ENCODE measurements at places on chromosomes 3 and 15.
A peak's percentile ranks its signal among the peaks of the same experiment; 100 is the strongest.

DNA sequence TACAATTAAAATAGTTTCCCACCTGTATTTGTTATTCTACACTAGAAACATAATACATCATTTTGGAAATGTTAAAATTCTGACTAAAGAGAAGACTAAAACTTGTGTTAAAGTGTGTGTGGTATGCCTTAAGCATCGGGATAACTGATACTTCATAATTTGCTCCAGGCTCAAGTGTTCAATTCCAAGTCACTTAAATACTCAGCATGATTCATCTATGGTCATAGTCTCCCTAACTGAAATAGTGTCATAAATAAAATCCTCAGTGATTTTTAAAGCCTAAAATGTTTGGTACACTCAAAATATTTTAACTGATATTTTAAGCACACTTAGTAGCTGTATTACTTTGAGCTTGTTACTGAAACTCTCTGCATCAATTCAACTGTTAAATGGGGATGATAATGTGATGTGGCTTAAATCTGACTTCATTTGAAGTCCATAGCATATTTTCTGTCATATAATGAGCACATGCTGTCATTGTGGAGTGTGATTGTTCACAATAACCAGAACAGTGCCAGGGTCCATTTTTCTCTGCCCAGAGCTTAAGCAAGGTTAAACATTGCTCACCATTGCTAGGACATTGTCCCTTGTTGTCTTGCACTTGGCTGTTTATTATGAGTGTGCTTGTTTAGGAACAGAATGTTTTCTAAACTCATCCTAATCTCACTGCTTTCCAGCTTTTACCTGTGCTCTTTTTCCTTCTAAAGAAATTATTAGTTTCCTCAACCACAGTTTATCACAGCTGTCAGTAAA lies 122.2 kb downstream of the KLHL25 start:
- DNase-seq, result no peak

DNA sequence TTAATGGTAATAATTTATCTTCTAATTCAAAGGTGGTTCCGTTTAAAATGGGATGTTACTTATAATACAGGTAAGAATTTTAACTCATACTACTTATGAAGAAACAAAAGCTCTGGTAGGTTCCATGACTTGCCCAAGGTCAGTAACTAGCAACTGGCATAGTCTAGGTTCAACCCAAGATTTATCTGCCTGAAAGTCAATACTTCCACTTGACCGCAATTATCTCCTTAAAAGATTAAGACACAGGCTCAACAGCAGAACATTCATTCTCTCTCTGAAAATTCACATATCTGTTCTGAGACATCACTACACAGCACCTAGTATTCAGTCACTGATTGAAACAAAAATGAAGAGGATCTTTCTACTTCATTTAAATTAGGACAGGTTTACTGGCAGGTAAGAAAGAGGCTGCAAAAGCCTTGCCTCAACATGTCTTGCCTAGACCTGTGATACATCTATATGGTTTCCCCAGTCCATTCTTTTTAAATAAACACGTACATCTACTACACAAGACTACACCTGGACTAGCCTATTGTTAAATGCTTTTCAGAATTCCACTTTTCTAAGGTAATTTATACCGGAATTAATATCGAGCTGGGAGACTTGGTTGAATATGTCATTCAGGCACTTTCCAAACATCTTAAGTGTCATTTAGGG lies 1.2 kb downstream of the CSNK1G1 start:
- DNase-seq, result no peak

DNA sequence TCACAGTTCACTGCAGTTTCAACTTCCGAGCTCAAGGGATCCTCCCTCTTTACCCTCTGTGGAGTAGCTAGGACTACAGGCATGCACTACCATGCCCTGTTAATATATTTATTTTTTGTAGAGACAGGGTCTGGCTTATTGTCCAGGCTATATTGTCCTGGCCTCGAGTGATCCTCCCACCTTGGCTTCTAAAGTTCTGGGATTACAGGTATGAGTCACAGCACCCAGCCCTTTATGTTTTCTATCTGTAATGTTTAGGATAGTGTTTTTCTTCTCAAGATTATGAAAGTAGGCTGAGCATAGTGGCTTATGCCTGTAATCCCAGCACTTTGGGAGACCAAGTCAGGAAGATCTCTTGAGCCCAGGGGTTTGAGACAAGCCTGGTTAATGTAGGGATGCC lies 11.9 kb upstream of the SCG3 start:
- DNase-seq, result no peak

DNA sequence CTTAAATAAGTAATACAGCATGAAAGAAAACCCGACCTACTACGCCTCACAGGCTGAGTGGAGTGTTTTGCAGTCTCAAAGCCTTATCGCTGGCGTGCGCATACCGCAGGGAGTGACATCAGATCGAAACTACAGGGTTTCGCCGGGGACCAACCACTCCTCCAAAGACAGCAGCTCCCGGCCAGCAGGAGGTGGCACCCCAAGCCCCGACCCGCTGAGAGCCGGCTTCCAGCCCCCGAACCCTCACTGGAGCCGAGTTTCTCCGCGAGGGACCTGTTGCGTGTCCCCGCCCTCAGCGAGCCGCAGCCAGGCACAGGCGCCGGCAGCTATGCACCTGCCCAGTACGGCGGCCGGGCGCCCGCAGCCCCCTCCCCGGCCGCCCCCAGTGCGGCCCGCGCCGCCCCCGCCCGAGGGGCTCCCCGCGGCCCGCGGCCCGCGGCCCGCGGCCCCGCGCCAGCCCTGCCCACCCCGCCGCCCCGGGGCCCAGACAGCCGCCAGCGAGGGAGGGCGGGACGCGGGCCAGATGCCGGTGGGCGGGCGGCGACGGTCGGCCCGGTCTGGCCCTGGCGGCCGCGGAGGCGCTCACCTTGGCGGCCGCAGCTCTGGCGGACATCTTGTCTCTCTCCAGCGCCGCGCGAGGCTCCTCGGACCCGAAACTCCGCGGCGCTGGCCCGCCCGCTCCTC lies 710 bp downstream of the TJP1 start:
- peak; percentile 8 for DNase-seq

DNA sequence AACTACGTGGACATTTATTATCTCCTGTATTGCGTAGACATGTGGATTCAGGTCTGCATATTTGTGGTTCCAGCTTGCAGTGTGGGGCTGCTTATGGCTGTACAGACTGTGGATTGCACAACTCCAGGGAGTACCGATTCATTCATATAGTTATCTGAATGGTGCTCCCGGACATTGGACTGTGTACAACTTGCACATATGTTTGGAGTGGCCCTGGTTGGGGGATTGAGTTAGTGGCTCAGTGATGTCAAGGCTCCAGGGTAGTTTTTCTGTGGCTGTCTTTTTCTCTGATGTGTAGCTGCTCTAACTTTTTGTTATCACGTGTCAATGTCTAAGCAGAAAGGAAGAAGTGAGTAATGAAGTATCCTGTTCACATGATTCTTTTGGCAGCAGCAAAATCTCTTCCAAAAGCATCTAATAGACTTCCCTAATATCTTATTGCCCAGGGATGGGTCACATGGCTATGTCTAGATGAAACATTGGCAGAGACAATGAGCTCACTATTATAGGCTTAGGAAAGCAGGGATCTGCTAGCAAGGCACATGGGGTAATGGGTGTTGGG lies 15.8 kb downstream of the ST3GAL6 start:
- no peak for DNase-seq

GRCh38 chr3:171251835-171252234 lies 208.4 kb downstream of the TNIK start:
- no peak for DNase-seq

- DNase-seq, result no peak
Measured at GRCh38 chr15:59035201-59035600, 47.7 kb downstream of the RNF111 start.

GRCh38 chr15:92315595-92316211 lies 78.0 kb upstream of the ST8SIA2 start:
- no peak for DNase-seq

DNA sequence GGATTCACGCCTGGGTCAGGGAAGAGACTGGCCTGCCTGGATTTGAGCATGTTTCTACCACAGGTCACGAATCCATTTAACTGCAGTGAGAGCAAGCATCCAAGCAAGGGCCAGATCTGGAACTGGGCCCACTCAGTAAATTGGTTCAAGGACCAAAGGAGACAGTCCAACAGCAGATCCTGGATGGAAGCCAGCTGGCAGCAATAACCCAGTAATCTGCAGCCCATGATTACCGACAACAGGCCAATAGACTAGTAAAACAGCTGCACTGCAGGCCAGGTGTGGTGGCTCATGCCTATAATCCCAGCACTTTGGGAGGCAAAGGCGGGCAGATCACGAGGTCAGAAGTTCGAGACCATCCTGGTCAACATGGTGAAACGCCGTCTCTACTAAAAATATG lies 11.8 kb downstream of the SAMD7 start:
- DNase-seq, result no peak

GRCh38 chr15:66682865-66683264 lies 19.2 kb upstream of the SMAD6 start:
- no peak for DNase-seq

DNA sequence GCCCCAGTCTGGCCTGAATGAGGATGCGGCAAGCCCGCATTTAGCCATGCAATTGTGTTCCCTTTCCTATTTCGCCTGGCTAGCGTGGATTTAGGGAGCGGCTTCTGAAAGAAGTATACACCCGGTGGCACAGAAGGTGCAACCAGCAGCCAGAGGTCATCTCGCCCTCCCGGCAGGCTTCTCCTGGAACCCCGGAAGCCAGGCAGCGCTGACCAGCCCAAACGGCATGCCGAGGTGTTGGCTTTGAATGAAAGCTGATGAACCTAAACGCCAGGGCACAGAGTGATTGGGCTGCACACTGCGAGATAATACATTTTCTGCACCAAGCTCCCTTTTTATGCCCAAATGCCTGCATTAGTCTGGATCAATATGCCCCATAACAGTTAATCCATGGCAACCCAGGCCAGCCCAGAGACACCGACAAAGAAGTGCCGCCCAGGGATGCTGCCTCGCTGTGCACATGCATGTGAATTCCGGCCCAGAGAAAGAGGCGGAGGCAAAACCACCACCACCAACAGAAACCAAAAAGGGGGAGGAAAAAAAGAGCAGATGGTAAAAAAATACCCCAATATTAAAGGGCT lies 1.4 kb downstream of the SRGAP3 start:
- DNase-seq, result no peak

- no peak for DNase-seq
Measured at GRCh38 chr15:36323615-36324014, 255.8 kb upstream of the CDIN1 start.

DNA sequence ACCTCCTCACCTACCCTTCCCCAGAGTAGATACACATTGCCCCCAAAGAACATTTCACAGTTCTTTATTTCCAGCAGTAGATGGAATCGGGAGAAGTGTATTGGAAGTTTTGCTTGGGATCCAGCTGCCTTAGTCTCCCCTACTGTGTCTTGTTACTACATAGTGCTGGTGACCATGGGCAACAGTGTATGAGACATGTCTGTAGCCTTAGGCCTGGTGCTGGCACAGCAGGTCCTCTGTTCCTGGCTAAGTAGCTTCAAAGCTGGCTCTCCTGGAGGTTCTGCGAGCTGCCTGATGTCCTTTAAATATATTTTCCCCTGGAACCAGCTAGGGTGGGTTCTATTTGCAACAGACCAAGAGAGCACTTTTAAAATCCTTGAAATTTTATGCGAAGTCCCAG lies 174.7 kb downstream of the THSD4 start:
- DNase-seq, result no peak

- DNase-seq, result no peak
Measured at GRCh38 chr15:30670056-30670455, 44.1 kb downstream of the ARHGAP11B start.

DNA sequence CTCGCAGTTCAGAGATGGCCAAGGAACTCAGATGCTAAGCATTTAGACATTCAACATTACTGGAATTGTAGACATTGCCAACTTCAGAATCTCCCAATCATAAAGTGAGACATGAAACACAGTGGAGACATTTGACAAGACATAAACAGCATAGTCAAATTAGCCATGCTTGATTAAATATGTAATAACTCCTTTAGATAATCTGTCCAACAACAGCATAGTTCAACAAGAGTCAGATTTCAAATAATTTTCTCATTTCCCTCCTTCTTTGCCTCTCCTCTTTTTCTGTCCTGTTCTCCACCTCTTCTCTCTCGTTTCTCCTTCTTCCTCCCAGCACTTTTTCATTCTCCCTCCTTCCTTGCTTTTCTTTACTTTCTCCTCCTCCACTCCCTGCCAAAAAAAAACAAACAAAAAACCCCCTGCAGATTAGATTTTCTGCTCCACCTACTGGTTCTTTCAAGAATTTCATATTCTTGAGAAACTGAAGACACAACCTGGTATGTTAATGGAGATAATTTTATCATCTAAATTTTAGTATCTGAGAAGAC lies 20.2 kb downstream of the CPOX start:
- DNase-seq, result no peak

GRCh38 chr3:123608263-123608937 lies 23.5 kb upstream of the HACD2 start:
- DNase-seq, result no peak

GRCh38 chr3:132261506-132261905 lies 55.7 kb upstream of the ACP3 start:
- DNase-seq, result no peak

- DNase-seq, result no peak
Measured at GRCh38 chr15:52068004-52068615, 44.5 kb downstream of the BCL2L10 start.

DNA sequence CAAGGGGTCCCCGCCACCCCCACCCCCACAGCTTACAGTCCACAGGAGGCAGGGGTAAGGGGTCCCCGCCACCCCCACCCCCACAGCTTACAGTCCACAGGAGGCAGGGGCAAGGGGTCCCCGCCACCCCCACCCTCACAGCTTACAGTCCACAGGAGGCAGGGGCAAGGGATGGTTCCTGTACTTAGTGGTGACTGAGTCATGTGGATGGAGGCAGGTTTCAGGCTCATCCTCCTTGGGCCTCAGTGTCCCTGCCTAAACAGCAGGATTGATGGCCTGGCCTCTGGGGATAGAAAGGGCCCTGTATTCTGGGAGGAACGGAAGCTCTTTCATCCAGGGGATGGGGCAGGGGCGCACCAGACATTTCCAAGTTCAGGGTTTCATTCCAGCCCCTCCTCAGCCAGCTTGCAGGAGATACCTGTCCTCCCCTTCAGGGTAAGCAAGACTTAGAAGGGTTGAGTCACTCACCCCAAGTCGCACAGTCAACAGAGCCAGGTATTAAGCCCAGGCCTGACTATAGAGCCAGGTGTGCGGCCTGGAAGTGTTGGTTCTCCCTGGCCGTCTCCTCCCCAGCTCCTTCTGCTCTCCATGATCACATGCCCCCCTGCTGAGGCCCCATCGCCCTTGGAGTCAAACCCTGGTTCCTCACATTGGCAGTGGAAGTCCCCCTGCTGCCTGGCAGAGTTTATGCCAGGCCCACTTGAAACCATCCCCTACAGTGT lies 12.5 kb downstream of the CSK start:
- no peak for DNase-seq

DNA sequence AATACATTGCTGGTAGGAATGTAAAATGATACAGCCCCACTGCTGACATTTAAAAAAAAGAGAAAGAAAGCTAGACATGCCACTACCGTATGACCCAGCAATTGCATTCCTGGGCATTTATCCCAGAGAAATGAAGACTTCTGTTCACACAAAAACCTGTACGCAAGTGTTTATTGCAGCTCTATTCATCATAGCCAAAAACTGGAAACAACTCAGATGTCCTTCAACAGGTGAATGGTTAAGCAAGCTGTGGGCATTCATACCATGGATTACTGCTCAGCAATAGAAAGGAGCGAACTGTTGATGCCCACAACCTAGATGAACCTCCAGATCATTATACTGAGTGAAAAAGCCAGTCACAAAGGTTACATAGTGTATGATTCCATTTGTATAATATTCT lies 132.5 kb downstream of the MAP2K5 start:
- DNase-seq, result no peak

Measured in stimulated activated CD8-positive, alpha-beta memory T cell treated with anti-CD3 and anti-CD28 coated beads, Interleukin-4, amount 100 ng/mL, for 24 hours (primary cell).